Glomerular endothelial cell (primary cell): ENCODE measurements at places on chromosomes 12 and 14. TPM values are rescaled to one million over a fixed set of nuclear protein-coding genes. Genes with fewer than 3 reads are reported as not detected.

DNA sequence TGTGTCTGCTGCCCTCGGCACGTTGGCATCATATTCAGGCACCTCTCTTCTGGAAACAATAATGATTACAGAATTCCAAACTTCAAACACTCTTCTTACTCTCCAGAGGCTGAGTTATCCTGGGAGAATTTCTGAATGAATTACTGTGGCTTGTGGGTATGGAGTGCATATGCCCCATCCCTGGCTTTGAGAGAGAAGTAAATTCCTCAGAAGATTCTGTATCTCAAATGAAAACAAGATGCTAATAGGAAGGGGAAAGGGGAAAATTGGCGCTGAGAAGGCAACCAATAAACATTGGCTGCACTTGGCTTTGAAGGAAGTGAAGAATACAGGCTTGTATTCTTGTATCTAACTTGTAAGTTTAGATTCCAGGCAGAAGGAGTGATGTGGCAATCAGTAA, 132.0 kb upstream of the NOVA1 start:
- DNase-seq = no peak

DNA sequence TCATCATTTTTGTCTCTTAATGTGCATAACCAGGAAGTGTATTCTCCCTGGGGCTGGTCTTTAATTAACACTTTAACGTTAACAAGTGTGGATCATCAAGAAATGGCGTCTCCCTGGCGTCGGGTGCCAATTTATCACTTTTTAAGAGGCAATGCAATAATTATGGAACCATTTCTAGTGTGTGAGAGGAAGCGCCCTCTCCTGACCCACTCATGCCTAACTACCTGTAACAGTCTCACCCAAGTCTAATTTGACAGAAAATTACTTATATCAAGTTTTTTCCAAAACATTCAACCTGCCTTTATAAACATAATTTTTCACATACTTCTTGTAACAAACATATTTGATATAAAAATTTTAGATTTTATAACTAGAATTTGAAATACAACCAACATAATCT, 905.3 kb upstream of the MDGA2 start:
- DNase-seq = no peak

Gene RTRAF
- 79.4 and 128 TPM in 2 replicates for total RNA-seq

Gene COX8C
- total RNA-seq = not detected in 2 replicates

DNA sequence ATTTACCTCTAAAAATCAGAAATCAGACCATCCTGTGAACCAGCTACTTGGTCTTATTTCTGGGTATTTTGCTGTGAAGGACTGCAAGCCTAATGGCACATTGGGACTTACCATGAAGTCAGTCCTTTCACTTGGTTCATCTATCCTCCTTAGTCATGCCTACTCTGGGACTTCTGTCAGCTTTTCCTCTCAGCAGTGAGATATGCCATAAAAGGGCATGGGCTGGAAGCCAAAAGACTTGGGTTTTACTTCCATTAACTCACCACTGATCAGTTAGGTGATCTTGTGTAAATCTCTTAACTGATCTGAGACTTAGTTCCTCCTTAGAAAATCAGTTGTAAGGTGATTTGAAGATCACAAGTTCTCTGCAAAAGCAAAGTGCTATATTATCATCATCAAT, 116.5 kb downstream of the PAH start:
- DNase-seq = no peak

GRCh38 chr14:80959496-80959895, 4.1 kb downstream of the TSHR start:
- no peak for DNase-seq

Gene SERPINA1
- total RNA-seq = 0.87 and 0.88 TPM in 2 replicates

- DNase-seq = no peak
These were observed 708 bp downstream of the FAR2 start for GRCh38 chr12:29149691-29150281.

- no peak for DNase-seq
These were observed 602.6 kb downstream of the SNAPC1 start for GRCh38 chr14:62364800-62365280.

- no peak for DNase-seq
These were observed 451.2 kb downstream of the RPS29 start for GRCh38 chr14:49134940-49135339.

DNA sequence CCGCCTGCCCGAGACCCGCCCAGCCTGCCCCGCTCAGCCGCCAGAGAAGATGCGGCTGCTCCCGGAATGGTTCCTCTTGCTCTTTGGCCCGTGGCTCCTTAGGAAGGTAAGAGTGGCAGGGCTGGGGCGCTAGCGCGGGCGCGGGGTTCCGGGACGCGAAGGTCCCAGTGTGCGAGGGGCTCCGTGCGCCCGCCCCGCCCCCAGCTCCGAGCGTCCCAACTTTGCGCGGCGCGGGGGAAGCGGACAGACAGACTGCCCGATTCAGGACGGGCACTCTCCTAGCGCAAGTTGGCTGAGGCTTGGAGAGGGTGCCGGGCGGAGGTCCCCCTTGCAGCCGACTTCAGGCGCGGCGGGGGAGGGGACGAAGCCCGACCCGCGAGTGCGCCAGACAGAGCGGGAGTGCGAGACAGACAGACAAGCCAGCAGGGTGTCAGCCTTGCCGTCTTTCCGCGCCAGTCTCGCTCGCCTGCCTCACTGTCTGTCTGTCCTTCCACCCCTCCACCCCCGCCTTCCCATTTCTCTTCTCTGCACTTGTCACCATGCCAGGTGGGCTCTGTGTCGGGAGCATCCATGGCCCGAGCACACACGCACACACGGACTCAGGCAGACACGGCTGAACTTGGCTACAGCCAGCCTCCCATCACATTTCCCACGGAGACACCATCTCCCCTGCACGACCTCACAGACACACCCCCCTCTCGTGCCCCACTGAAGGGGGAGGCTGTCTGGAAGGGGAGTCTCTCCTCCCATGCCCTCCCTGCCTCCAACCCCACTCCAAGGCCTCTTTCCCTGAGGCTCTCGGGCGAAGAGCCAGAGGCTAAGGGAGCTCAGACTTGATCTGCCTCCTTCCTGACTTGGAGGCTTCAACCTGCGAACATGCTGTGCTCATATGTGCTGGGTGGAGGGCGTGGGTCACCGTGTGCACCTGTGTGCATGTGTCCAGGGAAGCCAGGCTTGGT, 606 bp downstream of the NXPH4 start:
- no peak for DNase-seq

Gene BLTP3B
- 8.6 and 14.9 TPM in 2 replicates for total RNA-seq

Gene KRT73
- total RNA-seq = not detected in 2 replicates

DNA sequence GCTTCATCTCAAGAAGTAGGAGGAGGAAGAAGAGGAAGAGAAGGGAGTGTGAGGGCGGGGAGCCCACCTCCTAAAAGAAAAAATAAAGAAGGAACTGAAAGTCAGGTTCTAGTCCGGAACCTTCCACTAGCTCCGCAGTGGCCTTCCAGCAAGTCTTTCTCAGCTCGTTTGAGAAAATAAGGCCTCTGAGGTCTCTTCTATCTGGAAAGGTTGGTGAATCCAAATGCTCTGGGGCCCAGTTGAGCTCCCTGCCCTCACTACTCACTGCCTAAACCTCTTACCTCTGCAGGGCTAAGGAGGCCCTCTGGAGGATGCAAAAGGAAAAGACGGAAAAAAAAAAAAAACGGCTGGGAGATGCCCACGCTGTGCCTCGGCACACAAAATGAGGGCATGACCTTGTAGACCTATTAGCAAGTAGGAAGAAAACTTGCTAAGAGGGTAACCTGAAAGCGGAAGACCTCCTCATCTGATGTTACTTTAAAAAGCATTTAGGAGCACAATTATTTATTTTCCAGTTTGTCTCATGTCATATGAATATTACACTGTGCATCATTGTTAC, 35.9 kb downstream of the FBLN5 start:
- no peak for DNase-seq

GRCh38 chr14:29262979-29263378, 496.4 kb downstream of the FOXG1 start:
- no peak for DNase-seq

GRCh38 chr14:67170660-67171059, 18.6 kb upstream of the GARIN2 start:
- no peak for DNase-seq

DNA sequence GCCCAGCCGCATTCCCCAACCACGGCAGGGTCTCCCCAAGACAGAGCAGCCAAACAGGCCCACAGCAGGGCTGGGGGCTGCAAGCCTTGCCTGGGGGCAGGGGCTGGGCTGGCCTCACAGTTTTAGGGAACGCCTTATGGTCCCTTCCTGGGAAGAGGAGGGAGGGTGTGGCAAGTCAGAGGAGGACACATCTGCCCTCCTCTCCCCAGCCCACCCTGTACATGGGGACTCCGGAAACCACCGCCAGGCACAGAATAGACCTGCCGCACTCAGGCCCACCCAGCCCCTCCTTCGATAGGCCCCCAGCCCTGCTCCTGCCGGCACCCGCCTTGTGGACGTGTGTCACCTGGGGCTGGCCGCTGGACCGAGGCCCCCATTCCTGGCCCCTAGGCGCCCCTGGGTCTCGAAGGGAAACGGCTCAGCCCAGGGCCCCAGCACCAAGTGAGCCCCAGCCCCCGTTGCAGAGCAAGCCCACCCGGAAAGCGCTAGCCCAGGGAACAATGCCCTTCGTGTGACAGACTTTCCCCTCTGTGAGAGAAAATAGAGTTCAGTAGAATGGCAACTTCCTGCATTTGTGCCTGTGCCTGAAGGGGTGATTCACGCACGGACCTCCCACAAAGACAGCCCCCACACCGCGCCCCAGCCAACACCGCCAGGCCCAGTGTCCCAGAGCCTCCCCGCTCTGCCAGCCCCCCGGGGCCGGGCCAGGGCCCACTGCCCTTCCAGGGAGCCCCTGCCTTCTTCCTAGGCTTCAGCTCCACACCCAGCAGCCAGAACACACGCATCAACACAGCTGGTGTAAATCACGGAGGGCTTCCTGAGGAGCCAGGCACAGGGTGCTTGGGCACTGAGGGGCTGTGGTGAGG, 12.0 kb upstream of the NUDT14 start:
- DNase-seq = no peak

Gene LRRIQ1
- total RNA-seq = 0.78 and 0.88 TPM in 2 replicates

Gene ESPL1
- 2.6 and 4.8 TPM in 2 replicates for total RNA-seq

DNA sequence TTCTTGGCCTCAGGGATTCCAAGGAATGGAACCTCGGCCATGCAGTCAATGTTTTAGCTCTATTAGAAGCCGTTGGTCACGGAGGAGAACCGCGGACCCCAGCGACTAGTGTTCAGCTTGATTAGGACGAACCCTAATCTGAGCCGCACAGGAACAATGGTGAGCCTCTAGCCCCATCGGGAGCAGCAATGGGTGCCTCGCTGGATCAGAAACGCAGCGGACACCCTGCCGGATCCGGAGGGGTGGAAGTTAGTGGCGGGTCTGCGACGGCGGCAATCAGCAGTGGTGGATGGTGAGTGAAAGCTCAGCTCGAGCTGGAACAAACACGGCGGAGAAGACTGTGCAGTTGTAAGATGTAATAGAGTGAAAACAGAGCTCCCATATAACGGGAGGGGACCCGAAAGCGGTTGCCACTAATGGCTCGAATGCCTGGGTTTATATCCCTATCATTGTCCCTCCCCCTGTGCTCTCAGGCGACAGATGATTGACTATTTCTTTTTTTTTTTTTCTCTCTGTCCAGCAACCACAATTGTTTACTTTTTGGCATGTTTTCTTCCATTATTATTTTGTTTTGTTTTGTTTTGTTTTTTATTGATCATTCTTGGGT, 127.7 kb downstream of the ZNF664 start:
- DNase-seq = no peak

DNA sequence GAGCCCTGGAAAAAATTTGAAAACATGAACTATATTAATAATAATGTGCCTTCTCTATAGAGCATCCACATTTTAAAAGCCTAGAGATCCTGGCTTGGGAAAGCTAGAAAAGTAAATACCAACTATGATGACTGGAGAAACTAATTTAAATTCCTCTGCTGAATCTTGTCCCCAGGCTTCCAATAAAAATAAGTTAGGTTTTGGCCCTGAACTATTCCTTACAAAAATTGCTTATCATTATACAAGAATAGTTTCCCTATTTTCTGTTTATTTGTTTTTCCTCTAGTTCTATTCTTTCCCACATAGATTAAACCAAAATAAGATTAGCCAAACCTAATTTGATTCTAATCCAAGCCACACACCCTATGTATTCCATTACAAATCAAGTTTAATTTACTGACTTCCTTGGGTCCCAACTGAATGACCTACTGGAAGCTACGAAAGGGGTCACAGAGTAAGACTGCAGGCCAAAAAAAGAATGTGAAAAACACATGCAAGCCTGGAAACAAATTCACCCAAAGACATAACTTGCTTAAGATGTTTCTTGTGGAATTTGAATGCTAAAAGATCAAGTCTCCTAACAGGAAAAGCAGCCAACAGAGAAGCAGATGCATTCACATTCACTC, 133.0 kb downstream of the PAWR start:
- DNase-seq = no peak

DNA sequence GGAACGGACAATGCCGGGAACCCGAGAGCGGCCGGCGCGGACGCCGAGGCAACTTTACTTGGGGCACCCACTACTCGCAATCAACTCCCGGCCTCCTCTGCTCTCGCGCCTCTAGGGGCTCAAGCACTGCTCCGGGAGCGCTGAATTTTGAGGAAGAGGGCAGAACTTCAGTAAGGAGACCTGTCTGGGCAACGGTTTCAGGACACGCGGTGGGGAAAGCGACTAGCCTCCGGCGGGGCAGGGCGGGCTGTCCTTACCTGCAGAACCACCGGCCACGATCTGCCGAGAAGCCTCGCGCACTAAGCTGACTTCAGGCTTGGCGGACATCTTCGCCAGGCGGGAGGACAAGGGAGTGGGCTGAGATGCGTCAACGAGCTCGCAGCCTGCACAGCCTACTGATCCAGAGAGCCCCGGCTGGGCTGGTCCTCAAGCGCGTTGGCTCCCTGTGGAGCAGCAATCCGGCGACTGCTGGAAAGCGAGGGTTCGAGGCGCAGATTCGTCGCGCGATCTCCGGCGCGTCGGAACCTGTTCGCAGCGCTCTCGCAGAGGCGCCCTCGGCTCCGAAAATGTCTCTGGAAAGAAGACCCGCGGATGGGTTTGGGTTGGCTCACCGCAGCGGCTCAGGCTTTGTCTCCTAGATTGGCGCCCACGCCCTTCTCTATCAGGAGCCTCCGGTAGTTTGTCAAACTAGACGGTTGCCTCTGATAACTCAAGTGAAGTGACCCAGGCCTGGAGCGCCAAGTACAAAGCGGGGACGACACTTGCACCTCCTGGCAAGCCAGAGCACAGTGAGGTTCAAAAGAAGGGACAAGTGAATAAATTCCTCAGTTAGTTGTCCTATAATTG, at the start of gene SLC25A21:
Gene SLC25A21, minus strand, starts transcription at position 583 of the 846 bp plus-strand sequence.
- peak; percentile 63 for DNase-seq

DNA sequence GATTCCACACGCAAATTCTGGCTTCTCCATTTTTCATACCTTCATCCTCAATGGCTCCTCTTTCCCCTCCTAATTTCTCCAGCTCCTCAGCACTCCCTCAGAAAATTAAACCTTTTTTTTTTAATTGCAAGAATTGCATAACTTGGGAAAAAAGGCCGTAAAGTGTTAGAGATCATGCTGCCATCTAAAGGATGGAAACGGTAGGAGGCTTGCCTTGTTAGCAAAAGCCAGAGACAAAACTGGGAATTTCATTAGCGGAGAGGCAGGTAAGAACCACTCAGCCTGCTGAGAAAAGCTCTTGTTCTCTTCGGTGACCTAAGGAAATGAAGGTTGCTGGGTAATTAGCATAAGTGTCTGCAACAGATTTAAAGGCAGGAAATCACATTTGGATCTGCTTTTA, 204.3 kb downstream of the AEBP2 start:
- peak; percentile 70 for DNase-seq

Gene PCED1B
- 0.70 and 1.9 TPM in 2 replicates for total RNA-seq

Gene CAPZA3
- total RNA-seq = not detected in 2 replicates

- no peak for DNase-seq
These were observed 456.5 kb upstream of the LMO3 start for GRCh38 chr12:17062267-17063036.

GRCh38 chr12:2335916-2336315, 283.1 kb downstream of the CACNA1C start:
- DNase-seq = no peak

- DNase-seq = no peak
These were observed 9.7 kb downstream of the PIK3C2G start for GRCh38 chr12:18270958-18271460.
